ENCODE measurements at places on chromosomes 6 and 20. TPM values are rescaled to one million over a fixed set of nuclear protein-coding genes. Genes with fewer than 3 reads are reported as not detected.
A peak's percentile ranks its signal among the peaks of the same experiment; 100 is the strongest.

DNA sequence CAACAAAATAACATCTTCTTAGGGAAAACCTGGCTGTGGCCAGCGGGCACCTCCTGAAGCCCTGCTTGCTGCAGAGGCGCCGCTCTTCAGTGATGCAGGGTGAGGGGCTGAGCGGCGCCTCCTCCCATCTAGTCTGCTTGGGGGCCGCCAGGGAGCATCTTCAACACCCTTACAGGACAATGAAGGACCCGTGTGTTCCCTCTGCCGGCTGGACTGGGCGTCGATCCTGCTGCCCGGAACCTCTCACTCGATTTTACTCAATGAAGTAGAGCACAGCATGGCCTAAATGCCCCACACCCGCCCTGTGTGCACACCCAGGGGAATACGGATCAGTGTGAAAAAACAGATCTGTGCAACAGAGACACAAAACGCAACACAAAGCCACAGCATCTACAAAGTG, 28.5 kb upstream of the MPC1 start:
- no peak for DNase-seq
- H3K27me3 ChIP-seq: no peaks in the 10 kb centered on the region
- no peak overlapping the region for H3K27ac ChIP-seq
- no peaks in the 10 kb centered on the region for H3K4me1 ChIP-seq
- H3K4me3 ChIP-seq: no peak overlapping the region

GRCh38 chr6:141963543-141964295, 169.0 kb upstream of the GJE1 start:
- no peak overlapping the region for H3K4me3 ChIP-seq
- no peak overlapping the region for H3K27ac ChIP-seq
- no peaks in the 10 kb centered on the region for H3K4me1 ChIP-seq
- H3K27me3 ChIP-seq: no peaks in the 10 kb centered on the region

GRCh38 chr6:43964659-43965570, 162.3 kb downstream of the MRPL14 start:
- no peak overlapping the region for H3K4me3 ChIP-seq
- H3K27ac ChIP-seq: no peak overlapping the region
- no peaks in the 10 kb centered on the region for H3K27me3 ChIP-seq
- no peaks in the 10 kb centered on the region for H3K36me3 ChIP-seq
- peaks cover 6% of the 10 kb centered on the region for H3K4me1 ChIP-seq
- DNase-seq: no peak

- no peak for DNase-seq
- H3K27me3 ChIP-seq: no peaks in the 10 kb centered on the region
- H3K36me3 ChIP-seq: no peaks in the 10 kb centered on the region
- no peak overlapping the region for H3K27ac ChIP-seq
- no peak overlapping the region for H3K4me3 ChIP-seq
Observed at GRCh38 chr6:124854338-124854922, 107.8 kb upstream of the RNF217 start.

DNA sequence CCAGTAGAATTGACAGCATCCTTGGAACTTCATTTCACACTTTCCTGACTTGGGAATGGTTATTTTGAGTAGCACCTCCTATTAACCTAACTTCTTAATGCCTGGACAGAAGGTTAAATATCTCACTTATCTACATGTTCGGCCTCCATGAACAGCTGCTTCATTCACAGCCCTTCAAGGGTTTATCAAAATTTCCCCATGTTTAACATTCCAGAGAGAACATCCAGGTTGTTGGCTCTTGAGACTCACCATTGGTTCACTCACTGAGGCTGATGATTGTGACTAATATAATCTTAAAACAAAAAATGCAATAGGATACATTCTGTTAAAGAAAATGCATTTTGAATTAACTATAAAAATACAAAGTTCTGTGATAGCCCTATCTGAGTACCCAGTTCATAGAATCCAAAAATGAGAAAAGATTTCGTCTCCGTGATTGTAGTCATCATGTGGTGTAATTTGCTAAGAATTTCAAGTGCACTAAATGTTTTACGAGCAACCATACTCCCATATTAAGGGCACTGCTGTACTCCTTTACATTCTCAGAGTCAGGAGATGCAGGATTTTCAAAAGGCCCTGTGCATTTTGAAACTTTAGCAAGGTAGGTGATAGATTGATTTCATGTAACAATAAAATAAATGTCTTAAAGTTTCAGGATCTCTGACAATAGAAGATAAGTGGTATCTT, 260.6 kb upstream of the TAB2 start:
- H3K36me3 ChIP-seq: no peaks in the 10 kb centered on the region
- H3K27me3 ChIP-seq: no peaks in the 10 kb centered on the region
- no peak for DNase-seq
- no peak overlapping the region for H3K4me3 ChIP-seq
- no peak overlapping the region for H3K27ac ChIP-seq

GRCh38 chr6:112478036-112478435, 130.9 kb downstream of the RFPL4B start:
- no peaks in the 10 kb centered on the region for H3K36me3 ChIP-seq
- H3K4me1 ChIP-seq: no peaks in the 10 kb centered on the region
- no peak for DNase-seq
- H3K27me3 ChIP-seq: no peaks in the 10 kb centered on the region
- no peak overlapping the region for H3K4me3 ChIP-seq

DNA sequence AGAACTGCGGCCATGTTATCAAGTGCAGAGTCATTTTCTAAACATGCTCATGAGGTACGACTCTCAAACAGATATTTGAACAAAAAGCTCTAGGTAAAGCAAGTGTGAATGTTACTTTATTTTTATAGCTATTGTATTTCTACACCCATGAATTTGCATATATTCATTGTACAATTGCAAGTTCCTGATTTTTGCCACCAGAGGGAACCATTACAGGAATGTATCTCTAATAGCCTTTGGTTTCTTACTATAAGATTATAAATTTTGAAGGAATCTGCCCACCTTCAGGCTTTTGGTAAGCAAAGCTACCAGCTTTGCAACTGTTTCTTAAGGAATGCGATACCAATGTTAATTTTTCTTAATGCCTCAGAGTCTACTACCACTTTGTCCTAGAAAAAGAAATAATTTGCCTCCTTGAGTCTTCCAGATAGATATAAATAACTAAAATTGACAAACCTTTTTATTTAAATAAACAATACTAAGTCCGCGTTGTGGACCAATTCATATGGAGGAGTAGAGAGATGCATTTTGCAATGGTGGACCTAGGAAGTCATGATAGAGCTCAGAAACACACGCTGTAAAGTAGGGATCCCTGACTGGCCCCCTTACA, 125.4 kb upstream of the SAMD5 start:
- H3K27me3 ChIP-seq: no peaks in the 10 kb centered on the region
- DNase-seq: no peak
- no peak overlapping the region for H3K4me3 ChIP-seq
- H3K36me3 ChIP-seq: no peaks in the 10 kb centered on the region
- no peak overlapping the region for H3K27ac ChIP-seq

DNA sequence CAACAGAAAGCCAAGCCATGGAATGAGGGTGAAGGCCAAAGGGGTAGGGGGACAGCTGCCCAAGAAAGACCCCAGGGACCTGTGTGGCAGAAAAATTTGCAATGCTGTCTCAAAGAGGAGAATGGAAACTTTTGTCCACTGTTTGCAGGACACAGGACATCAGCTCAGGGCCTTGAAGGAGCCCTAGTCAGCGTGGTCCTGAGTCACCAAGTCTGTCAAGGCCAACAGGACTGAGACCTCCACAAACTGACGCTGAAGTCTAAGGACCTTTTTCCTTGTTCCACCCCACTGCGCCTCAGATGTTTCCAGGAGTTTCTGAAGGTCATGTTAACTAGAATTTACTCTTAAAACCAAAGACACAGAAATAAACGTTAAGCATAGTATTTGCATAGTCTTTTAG, 31.8 kb upstream of the AVP start:
- no peaks in the 10 kb centered on the region for H3K27me3 ChIP-seq
- no peak for DNase-seq
- peaks cover 39% of the 10 kb centered on the region for H3K36me3 ChIP-seq

DNA sequence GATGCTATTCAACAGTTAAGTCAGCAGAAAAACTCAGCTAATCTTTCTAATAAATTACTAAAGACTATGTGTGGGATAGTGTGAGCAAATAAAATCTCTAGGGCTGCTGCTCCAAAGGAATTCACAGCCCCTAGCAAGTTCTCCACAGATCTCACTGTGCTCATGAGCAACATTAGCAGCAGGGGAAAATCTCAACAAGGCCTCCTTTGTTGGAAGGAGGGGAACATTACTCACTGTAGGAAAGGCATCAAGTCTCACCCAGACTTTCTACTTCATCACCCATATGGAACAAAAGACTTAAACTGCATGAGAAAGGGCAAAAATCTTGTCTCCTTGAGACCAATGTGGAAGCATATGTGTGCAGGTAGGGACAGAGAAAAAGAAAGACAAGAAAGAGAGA, 726.4 kb upstream of the SLC35B3 start:
- H3K36me3 ChIP-seq: no peaks in the 10 kb centered on the region
- no peak for DNase-seq
- no peak overlapping the region for H3K27ac ChIP-seq
- no peak overlapping the region for H3K4me3 ChIP-seq
- no peaks in the 10 kb centered on the region for H3K27me3 ChIP-seq

GRCh38 chr20:53748821-53749421, 155.3 kb upstream of the ZNF217 start:
- no peak overlapping the region for H3K4me3 ChIP-seq
- H3K27me3 ChIP-seq: no peaks in the 10 kb centered on the region
- H3K27ac ChIP-seq: no peak overlapping the region
- H3K4me1 ChIP-seq: peaks cover 12% of the 10 kb centered on the region
- H3K36me3 ChIP-seq: no peaks in the 10 kb centered on the region

DNA sequence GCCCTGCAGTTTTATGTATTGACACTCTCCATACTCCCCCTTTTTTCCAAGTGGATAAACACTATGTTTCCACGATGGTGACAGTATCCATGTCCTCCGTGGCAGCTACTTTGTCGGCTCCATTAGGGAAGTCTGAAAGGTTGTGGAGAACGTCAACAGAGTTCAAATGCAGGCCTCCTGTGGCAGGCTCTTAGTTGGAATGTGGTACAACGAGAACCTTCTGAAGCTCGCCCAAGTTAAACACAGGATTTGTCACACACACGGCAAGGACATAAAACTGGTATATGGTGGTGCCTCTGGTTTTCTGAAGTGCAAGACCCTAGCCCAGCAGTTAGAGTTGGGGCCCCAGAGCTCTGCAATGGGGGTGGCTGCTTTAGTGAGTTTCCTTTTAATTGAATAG, 187.0 kb upstream of the TAB2 start:
- H3K4me1 ChIP-seq: peaks cover 8% of the 10 kb centered on the region
- no peaks in the 10 kb centered on the region for H3K27me3 ChIP-seq
- no peaks in the 10 kb centered on the region for H3K36me3 ChIP-seq
- no peak overlapping the region for H3K4me3 ChIP-seq
- H3K27ac ChIP-seq: peak overlapping the region; percentile 27

DNA sequence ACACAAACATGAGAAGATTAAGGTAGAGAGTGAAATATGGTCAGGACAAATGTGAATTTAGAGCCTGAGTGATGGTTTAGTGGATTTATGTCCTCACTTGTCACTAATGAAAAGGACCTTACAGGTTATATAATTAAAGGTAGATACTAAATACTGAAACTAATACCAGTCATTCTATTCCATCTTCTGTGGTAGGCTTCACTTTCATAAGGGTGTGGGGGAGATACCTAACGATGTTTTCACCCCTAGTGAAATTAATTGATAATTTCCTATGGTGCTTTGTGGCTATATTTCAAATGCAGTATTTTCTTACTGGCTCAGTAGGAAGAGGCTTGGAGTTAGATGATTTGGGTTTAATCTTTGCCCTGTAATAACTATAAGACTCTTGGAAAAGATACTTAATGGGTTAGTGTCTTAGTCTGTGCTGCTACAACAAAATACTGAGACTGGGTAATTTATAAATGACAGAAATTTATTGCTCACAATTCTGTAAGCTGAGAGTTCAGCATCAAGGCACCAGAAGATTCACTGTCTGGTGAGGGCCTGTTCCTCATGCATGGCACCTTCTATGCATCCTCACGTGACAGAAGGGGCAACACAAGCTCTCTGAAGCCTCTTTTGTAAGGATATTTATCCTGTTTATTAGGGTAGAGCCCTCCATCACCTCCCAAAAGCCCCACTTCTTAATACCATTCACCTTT, 21.3 kb downstream of the RNF217 start:
- DNase-seq: no peak
- H3K4me3 ChIP-seq: no peak overlapping the region
- no peak overlapping the region for H3K27ac ChIP-seq

GRCh38 chr20:16397086-16397485, 176.2 kb downstream of the KIF16B start:
- no peak overlapping the region for H3K27ac ChIP-seq
- no peaks in the 10 kb centered on the region for H3K36me3 ChIP-seq
- no peaks in the 10 kb centered on the region for H3K27me3 ChIP-seq
- peak; percentile 50 for DNase-seq

DNA sequence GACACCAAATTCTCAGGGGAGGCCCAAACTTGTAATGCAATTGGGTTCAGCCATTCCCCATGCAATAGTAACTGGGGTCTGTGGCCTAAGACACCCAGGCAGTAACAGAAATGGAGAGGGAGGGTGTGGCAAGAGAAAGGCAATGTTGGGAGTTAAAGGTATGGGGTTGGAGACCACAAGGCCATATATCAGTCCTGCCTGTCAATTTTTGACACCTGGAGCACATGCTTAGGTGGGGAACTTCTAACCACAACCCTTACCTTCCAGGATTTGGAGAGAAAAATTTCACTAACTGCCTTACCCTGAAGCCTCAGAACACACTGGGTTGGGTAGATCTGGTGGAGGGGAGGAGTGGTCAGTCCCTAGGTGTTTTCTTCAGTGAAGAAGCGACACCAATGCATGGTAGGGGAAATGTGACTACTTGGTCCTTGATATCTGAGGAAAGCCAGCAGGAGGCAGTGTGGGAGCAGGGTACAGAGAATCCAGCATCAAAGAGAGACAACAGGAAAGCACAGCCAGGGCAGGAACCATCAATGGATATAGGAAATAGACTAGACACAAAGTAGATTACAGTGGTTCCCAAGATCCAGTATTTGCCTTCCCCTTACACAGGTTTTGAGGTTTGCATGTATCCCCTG, 6.8 kb upstream of the USP49 start:
- H3K4me1 ChIP-seq: no peaks in the 10 kb centered on the region
- H3K27ac ChIP-seq: no peak overlapping the region
- H3K36me3 ChIP-seq: peaks cover 16% of the 10 kb centered on the region
- DNase-seq: no peak
- H3K27me3 ChIP-seq: no peaks in the 10 kb centered on the region

DNA sequence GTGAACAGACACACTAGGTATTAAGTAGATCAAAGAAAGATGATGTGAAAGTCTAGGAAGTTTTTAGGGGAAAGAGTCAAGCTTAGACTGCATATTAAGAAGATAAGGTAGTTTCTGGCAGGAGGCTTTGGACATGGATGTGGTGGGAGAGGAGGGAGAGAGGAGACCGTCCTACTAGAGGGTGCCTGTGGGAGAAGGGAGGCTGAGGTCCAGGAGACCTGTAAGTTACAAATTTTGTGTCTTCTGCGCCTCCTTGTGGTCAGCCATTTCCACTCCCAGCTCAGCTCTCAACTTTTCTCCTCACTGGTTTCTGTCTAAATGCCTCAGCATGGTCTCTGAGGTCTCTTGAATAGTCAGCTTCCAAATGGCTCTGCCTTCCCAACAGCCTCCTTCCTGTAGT, 193.5 kb downstream of the UNC5CL start:
- H3K36me3 ChIP-seq: no peaks in the 10 kb centered on the region
- H3K4me1 ChIP-seq: no peaks in the 10 kb centered on the region
- no peaks in the 10 kb centered on the region for H3K27me3 ChIP-seq
- H3K27ac ChIP-seq: no peak overlapping the region
- H3K4me3 ChIP-seq: no peak overlapping the region
- DNase-seq: peak; percentile 12

Gene PCK1
- total RNA-seq: 0.66 TPM

Gene PRR18
- 3.2 TPM for total RNA-seq

Gene AKIRIN2
- total RNA-seq: 23.2 TPM

Gene TCF15
- 0.40 TPM for total RNA-seq

Gene SAMD10
- total RNA-seq: 6.9 TPM

Gene PCNA
- total RNA-seq: 102 TPM

Gene HLA-DMA
- 11.6 TPM for total RNA-seq

Gene PROKR2
- total RNA-seq: 3.2 TPM

Data from spinal cord (tissue), 10 donors.